Motor neuron (in vitro differentiated cells): ENCODE measurements at places on chromosomes 2 and 18. TPM values are rescaled to one million over a fixed set of nuclear protein-coding genes. Genes with fewer than 3 reads are reported as not detected.

The MC5R gene
- total RNA-seq = 0.09 and 0.13 TPM in 2 replicates

GRCh38 chr2:225117051-225117716 lies 74.9 kb upstream of the DOCK10 start:
- ATAC-seq = no peak

The COL4A4 gene
- total RNA-seq = 0.72 and 0.81 TPM in 2 replicates

- no peak for ATAC-seq
These were observed 95.7 kb upstream of the SLC39A10 start for GRCh38 chr2:195561116-195561921.

GRCh38 chr2:67877301-67877700 lies 185.5 kb downstream of the C1D start:
- ATAC-seq = peak; percentile 94
